Mesothelial cell of epicardium (in vitro differentiated cells): ENCODE measurements at places on chromosomes 3 and 15. TPM values are rescaled to one million over a fixed set of nuclear protein-coding genes. Genes with fewer than 3 reads are reported as not detected.

GRCh38 chr3:24167429-24167828 is 222.3 kb downstream of the NR1D2 start:
- no peak overlapping the region for H3K27ac ChIP-seq
- no peaks in the 10 kb centered on the region for H3K36me3 ChIP-seq
- DNase-seq = no peak

- no peaks in the 10 kb centered on the region for H3K36me3 ChIP-seq
- H3K4me3 ChIP-seq = no peak overlapping the region
- H3K27ac ChIP-seq = peak overlapping the region; percentile 72
- H3K4me1 ChIP-seq = peaks cover 19% of the 10 kb centered on the region
Measured at GRCh38 chr15:73777741-73778140, 24.6 kb upstream of the INSYN1 start.

DNA sequence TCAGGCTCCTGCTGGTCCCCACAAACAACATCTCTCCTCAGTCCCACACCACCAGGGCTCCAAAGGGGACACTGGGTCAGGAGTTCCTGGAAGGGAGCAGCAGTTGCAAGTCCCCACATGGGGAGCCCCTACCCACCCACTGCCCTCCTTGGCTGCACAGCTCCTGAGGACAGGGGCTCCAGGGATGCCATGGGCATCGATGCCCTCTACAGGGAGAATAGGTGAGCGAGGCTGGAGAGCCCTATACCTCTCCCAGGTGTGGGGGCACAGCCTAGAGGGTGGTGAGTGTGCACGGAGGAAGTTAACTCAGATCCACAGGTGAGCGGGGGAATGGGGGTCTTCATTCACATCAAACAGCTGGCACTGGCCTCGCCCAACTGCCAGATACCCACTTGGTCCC is 141.2 kb upstream of the LINGO1 start:
- no peak overlapping the region for H3K27ac ChIP-seq
- H3K27me3 ChIP-seq = peaks cover 3% of the 10 kb centered on the region
- H3K4me3 ChIP-seq = no peak overlapping the region
- no peaks in the 10 kb centered on the region for H3K36me3 ChIP-seq
- no peaks in the 10 kb centered on the region for H3K4me1 ChIP-seq
- DNase-seq = no peak

DNA sequence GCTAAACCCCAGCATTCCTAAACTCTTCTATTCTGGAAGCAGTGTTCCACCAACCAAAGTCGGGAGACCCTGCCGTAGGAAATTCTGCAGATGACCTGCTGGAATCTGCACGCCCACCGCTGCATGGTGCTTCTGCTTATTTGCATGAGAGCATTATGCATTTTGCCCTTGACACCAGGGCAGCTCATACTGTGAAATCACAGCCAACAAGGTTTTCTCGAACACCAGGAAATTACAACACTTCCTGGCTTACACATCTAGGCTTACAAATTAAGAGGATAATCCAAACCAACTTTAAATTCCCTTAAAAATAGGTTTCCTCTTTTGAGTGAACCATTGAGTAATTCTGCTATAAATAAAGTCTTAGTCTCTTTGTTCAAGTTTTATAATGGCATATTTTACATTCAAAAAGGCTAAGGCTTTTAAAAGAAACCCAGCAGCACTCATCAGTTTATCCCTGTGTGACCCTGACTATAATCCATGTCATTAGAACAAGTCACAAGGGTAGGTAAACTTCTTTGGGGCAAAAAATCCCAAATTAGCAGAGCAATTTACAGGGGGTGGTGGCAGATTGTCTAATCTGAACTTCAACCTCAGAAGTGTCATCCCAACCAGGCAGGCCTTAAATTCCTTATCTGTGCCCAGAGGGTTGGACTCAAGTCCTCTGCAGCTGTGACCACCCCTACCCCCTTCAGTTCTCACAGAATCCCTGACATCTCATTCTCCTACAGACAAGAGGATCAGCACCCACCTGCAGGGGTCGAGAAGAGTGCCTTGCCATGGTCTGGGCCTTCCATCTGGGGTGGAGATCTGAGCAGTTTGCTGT is 33.5 kb upstream of the RBP1 start:
- peaks cover 41% of the 10 kb centered on the region for H3K36me3 ChIP-seq
- H3K4me1 ChIP-seq = peaks cover 3% of the 10 kb centered on the region
- no peaks in the 10 kb centered on the region for H3K27me3 ChIP-seq

ZNF280D gene
- total RNA-seq = 22.6 to 25.1 TPM (median 23.0 TPM) in 3 replicates
